ENCODE measurements at places on chromosomes 16 and 17.

DNA sequence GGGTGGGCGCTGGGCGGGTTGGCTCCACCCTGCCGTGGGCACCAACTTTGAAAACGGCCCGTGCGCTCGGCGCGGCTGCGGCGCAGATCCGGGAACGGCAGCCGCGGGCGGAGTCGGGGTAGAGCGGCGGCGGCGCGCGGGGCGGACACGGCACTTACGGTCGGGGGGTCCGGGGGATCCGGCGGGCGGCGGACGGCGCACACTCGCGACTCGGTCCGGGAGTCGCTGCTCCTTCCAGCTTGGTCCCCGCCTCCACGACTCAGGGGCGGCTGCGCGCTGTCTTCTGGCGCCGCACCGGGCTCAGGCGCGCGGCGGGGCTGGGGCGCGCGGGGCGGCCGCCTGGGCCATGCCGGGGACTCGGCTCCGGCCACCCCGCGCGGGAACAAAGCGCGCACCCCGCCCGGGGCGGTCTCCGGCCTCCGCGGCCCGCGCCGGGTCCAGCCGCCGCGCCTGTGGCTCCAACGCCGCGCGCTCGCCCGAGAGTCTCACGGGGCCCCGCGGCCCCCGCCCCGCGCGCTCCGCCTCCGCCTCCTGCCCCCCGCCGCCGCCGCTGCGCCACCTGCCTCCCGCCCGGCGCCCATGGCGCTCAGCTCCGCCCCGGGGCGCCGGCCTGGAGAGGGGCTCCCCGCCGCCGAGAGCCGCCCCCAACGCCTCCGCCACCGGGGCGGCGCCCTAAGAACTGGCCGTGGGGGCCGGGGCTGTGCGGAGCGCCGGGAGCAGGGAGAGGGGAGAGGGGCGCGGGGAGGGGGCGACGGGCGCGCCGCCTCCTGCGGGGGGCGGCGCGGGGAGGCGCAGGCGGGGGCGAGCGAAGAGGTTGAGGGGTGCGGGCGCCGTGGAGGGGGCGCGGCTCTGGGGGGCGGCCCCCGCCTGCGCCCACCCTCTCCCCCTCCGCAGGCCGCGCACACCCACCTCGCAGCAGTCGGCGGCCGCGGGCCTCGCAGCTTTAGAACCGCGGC lies 35.9 kb downstream of the CBFA2T3 start:
- no peak for DNase-seq

GRCh38 chr16:84766978-84767773 lies 52.6 kb upstream of the CRISPLD2 start:
- no peak for DNase-seq

GRCh38 chr16:7675628-7676027 lies 343.0 kb downstream of the RBFOX1 start:
- DNase-seq = no peak

- no peak for DNase-seq
Observed at GRCh38 chr17:83131401-83132011, 52.1 kb downstream of the METRNL start.

DNA sequence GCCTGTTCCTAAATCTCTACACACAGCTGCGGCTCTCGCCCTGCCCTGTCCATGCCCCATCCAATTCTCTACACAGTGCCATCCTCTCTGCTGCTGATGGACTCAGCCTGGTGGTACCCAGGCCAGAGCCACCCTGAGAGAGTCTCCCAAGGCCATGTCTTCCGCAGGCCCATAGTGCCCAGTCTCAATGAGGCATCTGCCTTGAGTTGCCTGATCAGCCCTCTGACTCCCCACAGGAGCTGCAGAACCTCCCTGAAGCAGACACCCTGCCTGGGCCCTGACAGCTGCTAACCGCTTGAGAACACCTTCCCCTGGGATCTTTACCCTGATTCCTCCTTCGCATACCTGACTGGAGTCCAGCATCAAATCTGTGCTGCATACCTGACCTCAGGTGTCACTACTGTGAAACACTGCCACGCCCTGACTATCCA lies 13.3 kb downstream of the TSPOAP1 start:
- DNase-seq = peak; percentile 56

- DNase-seq = no peak
Observed at GRCh38 chr16:28986492-28986891, 1.6 kb downstream of the LAT start.

DNA sequence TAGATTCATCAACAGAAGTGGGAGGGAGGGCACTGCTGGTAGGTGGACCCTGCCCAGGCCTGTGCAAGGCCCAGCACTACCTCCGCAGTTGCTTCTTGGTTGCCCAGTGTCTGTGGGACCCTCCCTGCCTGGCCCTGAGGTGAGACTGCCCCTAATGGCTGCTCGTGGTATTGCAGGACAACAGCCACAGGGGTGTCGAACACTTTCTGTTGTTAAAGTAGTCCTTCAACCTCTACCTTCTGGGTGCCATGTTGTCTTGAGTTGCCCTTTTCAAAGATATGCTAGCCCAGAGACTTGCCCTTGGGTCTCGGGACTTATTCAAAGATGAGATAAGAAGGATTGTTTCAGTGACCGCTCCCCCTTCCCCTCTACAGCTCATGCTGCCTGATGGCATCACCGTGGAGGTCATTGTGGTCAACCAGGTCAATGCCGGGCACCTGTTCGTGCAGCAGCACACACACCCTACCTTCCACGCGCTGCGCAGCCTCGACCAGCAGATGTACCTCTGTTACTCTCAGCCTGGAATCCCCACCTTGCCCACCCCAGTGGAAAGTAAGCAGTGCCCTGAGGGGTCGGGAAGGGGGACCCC lies 29.1 kb downstream of the AKAP1 start:
- DNase-seq = peak; percentile 85

GRCh38 chr17:37274461-37274860 lies 101.3 kb upstream of the C17orf78 start:
- DNase-seq = no peak

GRCh38 chr17:42818379-42818778 lies 5.7 kb downstream of the BECN1 start:
- DNase-seq = no peak

GRCh38 chr16:85136213-85136701 lies 24.0 kb upstream of the CIBAR2 start:
- no peak for DNase-seq

DNA sequence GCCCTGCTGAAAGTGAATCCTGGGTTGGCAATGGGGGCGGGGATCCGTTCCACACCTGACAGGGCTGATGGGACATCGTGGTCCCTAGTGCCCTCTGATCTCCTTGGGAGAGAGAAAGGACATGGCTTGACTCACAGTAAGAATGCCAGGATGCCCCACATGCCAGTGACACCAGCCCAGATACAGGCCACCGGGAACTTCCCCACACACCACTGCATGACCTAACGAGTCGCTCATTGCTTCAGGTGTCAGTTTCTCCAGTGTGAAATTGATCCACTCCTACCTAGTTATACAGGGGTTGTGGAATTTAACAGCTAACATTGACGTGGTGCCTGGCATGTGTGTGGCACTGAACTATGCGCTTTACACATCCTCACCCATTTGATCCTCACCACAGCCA lies 7.5 kb downstream of the CD300LG start:
- no peak for DNase-seq

DNA sequence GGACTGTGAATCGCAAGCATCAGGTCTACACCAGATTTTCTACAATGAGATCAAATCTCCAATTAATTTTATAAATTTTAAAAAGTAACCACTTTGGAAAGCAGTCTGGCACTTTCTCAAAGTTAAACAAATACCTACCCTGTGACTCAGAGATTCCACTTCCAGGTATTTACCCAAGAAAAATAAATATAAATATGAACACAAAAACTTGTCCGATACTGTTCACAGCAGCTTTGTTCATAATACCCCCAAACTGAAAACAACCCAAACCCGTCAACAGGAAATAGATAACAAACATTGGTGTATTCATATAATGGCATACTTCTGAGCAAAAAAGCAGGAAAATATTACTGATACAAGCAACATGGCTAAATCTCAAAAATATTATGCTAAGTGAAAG lies 12.1 kb downstream of the ZDHHC7 start:
- DNase-seq = no peak

- DNase-seq = peak; percentile 69
Observed at GRCh38 chr16:56233795-56234566, 42.7 kb downstream of the GNAO1 start.

DNA sequence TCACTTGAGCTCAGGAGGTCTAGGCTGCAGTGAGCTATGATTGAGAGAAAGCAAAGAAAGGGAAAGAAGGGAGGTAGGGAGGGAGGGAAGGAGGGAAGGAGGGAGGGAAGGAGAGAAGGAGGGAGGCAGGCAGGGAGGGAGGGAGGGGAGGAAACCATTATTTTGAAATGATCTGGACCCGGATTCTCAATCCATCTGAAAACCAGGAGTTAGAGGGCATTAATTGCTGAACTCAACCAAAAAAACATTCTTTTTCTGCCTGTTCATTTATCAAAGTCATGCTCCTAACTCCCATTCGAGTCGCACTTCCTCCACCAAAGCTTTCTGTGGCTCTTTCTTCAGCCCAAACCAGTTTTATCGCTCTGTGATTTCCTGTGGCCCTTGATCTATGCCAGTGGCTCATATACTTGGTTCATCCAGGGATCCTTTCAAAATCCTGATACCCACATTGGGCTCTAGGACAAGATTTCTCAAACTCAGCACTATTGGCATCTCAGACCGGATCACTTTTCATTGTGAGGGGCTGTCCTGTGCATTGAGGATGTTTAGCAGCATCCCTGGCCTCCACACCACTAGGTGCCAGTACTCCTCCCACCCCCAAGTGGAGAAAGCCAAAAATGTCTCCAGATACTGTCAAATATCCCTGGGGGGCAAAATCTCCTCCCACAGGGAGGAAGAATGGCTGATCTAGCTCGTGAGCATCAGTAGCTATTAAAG lies 38.2 kb downstream of the CMTM4 start:
- DNase-seq = no peak

DNA sequence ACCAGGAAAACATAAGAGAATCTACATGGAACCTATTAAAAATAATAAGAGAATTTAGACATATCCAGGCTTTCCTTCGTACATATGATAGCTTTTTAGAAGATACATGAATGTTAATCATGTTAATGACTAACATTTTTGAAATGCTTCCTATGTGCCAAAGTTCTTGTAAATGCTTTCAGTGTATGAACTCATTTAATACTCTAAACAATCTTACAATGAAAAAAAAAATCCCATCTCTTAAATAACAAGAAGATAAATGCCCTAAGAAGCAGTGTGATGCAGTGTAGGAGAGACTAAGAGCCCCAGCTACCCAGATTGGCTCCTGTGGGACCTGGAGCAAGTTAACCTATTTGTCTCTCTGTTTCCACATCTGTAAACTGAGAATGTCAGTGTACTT lies 220.4 kb upstream of the MYOCD start:
- DNase-seq = no peak

GRCh38 chr17:9021158-9021991 lies at the start of gene NTN1:
NTN1 (plus strand) TSS chr17:9021510; CDS start chr17:9022374, 864 bp downstream.
- DNase-seq = peak; percentile 80

- no peak for DNase-seq
Observed at GRCh38 chr17:71067669-71068407, 898.5 kb downstream of the KCNJ2 start.

DNA sequence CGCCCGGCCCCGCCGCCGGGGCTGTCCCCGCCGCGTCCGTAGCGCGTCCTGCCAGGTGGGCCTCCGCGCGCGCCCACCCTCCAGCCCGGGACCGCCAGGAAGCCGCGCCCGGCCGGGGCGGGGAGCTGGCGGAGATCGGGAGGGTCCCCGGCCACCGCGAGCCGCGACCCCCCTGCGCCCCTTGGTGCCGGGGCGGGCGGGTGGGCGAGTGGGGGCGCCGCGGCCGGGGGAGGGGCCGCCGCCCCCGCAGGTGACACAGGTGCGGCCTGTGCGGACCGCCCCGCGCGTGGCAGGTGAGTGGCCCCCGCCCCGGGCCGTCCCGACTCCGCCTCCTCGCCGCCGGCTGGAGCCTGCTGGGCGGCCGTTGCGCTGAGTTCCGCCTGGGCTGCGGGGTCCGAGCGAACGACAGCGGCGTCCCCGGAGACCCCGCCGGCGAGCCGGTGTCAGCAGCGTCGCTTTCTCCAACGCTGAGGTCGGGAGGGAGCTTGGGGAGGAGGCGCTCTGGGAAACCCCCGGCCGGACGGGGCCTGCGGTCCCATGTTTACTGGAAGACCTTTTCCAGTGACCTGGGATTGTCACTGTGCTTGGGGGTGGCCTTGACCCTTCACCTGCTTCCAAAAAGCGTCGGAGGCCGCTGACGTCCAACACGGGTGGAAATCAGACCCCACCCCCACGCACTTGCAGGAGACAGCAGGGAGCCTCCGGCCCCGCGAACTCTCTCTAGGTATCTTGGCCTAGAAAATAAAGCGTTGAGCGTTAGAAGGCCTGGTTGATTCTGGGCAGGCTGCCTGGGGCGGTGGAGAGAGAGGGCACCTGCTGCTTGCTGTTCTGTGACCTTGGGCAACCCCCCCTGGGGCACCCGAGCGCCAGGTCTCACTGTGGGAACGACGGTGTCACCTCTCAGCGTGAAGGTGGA lies 542 bp downstream of the KLHL36 start:
- DNase-seq = peak; percentile 64

GRCh38 chr16:56910654-56911539 lies 21.0 kb upstream of the HERPUD1 start:
- DNase-seq = peak; percentile 80

GRCh38 chr16:26742040-26742439 lies 324.7 kb upstream of the C16orf82 start:
- DNase-seq = no peak

- DNase-seq = peak; percentile 40
Observed at GRCh38 chr17:80786470-80786869, 205.2 kb upstream of the CHMP6 start.

- no peak for DNase-seq
Observed at GRCh38 chr16:10877472-10877946, 507 bp downstream of the CIITA start.

- DNase-seq = peak; percentile 75
Observed at GRCh38 chr16:4306470-4307214, 9.2 kb upstream of the GLIS2 start.

DNA sequence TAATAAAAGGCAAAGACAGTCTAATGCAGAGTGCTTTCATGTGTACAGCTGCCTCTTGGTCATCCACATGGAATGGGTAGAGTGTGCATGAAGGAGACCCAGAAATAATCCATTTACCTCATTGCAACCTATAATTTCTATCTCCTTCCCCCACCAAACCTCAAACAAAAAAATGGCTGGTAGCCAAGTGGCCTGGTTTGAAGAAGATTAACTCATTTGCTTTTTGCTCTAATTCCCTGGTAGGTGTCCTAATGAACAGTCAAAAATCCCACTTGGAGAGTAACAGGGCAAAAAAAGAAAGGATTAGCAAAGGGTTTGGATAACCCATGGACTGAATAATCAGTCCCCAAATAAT lies 13.0 kb upstream of the LYRM9 start:
- no peak for DNase-seq

GRCh38 chr17:45782889-45783592 lies 1.1 kb upstream of the CRHR1 start:
- DNase-seq = peak; percentile 79

GRCh38 chr16:56709443-56710040 lies 20.4 kb upstream of the NUP93 start:
- no peak for DNase-seq

DNA sequence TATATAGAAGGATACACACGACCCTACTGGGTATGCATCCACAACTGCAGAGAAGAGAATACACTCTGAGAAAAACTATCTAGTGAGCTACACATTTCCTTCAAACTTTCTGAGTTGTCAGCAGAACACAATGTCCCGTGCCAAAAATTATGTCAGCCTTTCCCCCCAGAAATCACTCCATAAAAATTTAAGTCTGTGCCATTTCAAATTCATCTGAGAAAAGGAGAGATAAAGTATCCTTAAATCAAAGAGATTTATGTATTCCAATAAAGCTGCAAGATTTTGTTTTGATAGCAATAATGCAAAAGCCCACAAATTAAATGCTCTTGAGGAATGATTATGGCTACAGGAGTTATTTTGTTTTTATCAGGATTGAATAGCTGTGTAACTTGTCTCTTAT lies 760.1 kb downstream of the CDH11 start:
- no peak for DNase-seq
